ENCODE measurements at places on chromosomes 2 and 18.
A peak's percentile ranks its signal among the peaks of the same experiment; 100 is the strongest.

DNA sequence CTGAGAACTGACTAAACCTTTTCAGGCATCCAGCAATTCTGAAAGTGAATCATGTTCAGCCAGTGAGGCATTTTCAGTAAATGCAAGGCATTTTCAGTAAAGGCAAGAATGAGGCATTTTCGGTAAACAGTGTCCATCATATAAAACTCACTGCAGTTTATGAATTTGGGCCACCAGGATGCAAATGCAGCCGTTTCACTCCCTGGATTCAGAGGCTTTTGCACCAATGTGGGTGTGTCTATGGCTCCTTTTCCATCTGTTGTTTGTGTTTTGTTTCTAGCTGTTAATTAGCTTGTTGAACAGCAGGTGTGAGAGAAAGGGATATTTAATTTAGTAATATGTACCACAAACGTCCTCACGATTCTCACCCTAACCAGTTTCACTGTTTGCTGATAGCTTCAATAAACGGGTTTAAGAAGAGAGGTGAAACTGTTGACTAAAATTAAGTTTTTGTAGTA, 116.3 kb upstream of the PGAP1 start:
- no peak for DNase-seq

GRCh38 chr18:3851159-3851558, 401.2 kb downstream of the TGIF1 start:
- no peak for DNase-seq

- DNase-seq = no peak
These were observed 7.2 kb downstream of the ARHGAP25 start for GRCh38 chr2:68741805-68742306.

DNA sequence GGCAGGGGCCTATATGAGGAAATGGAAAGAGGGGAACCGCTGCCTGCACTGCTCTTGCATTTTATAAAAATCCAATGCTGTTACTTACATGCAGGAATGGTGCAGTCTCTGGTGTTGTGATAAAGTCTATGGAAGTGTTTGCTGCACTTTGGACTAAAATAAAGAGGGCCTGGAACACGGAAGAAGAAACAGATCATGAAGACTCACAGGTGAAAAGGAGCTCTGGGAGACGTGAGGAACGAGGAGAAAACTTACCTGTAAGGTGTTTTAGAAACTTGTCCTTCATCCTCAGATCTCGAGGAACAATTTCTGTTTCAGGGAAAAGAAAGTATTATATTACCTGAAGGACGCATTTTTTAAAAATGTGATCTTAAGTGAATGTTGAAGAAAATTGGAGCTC, 1.9 kb downstream of the ALKAL2 start:
- DNase-seq = no peak

DNA sequence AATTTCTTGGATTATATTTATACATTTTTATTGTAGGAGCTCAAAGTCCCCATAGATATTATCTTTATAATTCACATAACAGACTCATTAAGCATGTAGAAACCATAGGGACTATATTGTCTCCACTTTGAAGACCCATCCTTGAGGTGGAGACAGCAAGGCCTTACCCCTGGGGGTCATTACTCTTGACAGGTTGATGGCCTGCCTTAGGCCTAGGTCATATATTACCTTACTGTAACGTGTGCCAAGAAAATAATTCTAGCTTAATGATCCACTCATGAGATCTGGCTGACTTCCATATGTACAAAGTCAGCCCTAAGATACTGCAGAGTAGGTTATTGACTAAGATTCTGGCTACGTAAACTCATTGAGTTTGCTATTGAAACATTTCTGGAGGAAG, 65.4 kb upstream of the GLS start:
- no peak for DNase-seq

GRCh38 chr2:205612636-205613035, 69.7 kb upstream of the NRP2 start:
- no peak for DNase-seq

- DNase-seq = no peak
These were observed 366.1 kb upstream of the MMADHC start for GRCh38 chr2:149953627-149954026.

- DNase-seq = peak; percentile 37
These were observed 383.3 kb downstream of the RBM43 start for GRCh38 chr2:150878356-150878755.

- DNase-seq = no peak
These were observed 38.0 kb downstream of the DCDC2C start for GRCh38 chr2:3741396-3741795.

GRCh38 chr18:36843784-36844183, 14.9 kb downstream of the KIAA1328 start:
- DNase-seq = no peak

DNA sequence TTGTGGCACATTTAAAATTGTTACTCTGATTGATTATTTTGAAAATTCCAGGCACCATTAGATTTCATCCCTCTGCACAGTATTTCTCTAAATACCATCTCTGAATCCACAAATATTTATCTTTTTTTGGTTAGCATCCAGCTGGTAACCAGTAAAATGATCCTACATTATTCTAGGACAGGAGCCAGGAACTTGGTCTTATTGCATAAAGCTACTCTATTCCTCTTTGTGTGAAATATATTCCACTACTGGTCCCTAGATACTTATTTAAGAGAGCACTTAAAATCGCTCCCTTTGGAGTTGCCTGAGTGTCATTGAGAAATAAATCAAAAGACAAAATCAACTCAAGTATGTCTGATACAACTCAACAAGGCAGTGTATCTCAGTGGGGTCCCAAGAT, 7.4 kb upstream of the MBOAT2 start:
- peak; percentile 85 for DNase-seq

GRCh38 chr2:28425464-28425835, 32.8 kb downstream of the FOSL2 start:
- no peak for DNase-seq

DNA sequence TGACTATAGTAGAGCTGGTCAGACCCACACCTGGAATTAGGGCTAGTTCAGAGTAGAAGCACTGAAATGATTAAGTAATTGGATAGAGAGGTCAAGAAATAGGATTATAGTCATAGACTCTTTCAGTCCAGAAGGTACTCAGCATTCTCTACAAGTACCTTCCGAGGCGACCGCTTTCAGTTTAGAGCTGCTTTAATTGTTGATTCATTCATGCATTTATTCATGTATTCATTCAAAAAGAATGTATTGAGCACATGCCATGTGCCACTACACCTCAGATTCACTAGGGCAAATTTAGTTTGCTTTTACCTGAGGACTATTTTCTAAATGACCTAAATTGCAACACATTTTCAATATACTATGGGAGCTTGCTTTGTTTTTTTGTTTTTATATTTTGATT, 48.7 kb downstream of the CRIM1 start:
- no peak for DNase-seq

DNA sequence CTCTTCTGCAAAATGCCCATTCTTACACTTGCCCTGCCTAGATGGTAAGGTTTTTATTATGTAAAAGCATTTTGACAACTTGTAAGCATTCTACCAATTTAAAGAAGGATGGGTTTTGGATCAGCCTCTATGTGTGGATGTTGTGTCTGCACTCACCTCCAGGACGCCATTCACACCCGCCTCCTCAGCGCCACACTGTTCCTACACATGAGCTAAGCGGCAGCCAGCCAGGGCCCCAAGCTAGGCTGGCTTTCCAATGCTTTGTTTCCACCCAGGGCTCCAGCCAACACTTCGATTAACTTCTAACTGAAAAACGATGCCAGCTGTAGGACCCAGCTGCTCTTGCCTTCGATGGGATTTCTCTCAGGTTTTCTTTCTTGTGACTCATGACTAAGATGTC, 73.3 kb upstream of the FZD7 start:
- DNase-seq = no peak

DNA sequence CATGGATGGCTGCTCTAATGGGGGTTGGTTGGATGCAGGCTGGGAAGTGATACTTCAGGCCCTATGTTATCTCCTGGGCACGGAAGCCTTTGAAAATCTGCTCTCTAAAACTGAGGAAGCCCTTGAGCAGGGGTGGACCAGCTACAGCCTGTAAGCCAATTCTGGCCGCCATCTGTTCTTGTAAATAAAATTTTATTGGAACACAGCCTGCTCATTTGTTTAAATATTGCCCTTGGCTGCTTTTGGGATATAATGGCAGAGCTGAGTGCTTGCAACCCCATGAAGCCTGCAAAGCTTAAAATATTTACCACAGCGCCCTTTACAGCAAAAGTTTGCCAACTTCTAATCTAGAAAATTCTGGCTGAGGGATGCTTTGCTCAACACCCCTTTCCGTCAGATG, 11.9 kb upstream of the IGFBP2 start:
- DNase-seq = no peak

- DNase-seq = peak; percentile 4
These were observed 853 bp downstream of the GNAL start for GRCh38 chr18:11689669-11690565.

DNA sequence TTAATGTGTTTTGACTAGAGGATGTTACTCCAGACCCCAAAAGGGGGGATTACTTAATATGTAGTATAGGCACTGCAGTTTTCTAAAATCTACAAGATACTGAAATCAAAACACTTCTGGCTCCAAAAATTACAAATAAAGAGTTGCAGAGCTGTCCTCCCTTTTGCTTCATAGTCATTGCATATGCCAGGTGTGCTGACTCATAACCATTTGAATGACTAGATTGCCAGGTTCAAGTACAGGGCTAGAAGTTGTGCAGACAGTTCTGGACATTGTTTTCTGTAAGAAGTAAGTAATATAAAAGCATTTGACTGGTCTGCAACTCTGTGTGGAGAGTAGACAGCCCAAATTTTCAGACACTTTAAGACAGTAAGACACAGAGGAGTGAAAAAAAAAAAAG, 6.7 kb downstream of the CWC22 start:
- peak; percentile 6 for DNase-seq

GRCh38 chr2:134491771-134492441, 226.9 kb downstream of the TMEM163 start:
- no peak for DNase-seq

DNA sequence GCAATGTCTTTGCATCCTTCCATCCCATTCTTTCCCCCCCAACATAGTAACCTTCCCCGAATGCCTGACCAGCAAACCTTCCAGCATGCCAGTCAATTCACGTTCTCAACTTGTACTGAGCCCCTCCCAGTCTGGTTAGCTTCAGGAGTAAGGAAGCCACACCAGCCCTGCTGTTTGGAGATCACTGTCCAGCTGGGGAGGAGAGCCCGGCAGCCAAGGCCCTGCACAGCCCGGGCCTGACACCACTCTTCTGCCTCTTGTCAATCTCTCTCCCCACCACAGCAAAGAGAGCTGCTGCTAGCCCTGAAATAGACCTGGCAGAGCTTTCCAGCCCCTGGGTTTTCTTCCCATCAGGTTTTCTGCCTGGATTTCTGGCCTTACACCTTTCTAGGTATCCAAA, 185.8 kb upstream of the ID2 start:
- no peak for DNase-seq

DNA sequence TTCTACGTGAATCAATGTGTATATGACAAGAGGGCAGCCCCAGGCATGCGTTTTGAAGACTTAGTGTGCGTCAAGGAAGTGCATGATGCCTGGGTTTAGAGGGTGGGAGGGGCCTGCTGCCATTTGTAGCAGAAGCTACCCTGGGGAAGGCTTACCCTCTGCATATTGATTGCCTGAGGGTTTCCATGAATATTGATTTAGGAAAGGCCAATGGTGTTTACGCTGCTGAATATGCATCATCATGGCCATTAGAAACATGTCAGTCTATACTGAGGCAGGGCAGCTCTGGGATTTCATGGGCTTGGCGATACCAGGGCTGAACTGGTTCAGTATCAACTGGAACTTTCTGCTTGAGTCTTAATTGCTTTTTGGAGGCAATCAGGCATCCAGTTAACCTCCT, 259.3 kb downstream of the DCDC2C start:
- DNase-seq = no peak

DNA sequence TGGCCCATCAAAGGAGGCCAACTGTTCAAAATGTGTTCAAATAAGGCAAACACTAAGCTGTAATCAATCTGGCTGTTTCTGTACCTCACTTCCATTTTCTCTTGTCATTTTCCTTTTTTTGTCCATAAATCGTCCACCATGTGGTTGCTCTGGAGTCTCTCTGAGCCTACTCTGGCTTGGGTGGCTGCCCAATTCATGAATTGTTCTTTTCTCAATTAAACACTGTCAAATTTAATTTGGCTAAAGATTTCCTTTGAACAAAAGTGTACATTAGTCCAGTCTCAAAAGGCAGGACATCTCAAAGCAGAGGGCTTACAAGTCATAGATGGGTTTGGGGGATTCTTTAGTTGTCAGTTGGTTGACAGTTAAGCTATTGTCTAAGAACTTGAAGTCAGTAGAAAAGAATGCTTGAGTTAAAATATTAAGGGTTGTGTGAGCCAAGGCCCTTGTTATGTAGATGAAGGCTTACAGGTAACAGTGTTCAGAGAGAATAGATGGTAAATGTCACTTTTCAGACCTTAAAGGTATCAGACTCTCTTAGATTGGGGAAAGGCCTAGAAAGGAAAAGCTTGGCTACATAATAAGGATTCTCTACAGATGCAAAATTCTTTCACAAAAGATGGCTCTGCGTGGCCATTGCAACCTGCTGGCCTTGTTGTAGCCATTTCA, 831.2 kb upstream of the CDH2 start:
- DNase-seq = no peak

DNA sequence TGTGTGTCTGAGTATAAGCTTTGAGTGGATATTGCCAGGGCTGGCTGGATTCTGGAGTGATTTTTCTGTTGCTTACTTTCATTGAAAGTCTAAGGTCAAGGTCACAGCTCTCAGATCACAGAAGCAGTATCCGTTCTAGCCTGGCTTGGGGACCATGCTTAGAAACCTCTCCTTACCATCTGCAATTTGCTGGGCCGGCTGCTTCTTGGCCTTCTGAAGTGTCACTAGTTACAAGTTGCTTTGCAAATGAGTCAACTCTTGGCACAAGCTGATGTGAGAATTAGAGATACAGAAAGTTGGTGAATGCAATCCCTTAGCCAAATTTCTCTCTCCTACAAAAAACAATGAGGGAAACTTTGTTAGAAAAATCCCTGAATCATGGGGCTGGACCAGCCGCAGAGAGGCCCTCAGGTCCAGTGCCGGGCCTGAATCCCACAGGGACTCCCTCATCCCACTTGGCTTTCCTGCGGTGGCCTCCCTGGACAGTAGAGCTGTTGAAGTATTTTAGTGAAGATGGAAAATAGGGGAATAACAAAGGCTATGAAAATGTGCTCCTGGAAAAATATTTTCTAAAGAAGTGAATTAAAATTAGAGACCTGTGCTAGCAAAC, 92.7 kb upstream of the CNGA3 start:
- peak; percentile 28 for DNase-seq

GRCh38 chr18:32623563-32623962, 149.3 kb downstream of the KLHL14 start:
- DNase-seq = no peak

GRCh38 chr2:144519934-144520731, at the start of gene ZEB2:
ZEB2 (minus strand) TSS chr2:144520119; CDS start chr2:144517350, 2,769 bp downstream.
- peak; percentile 90 for DNase-seq

- no peak for DNase-seq
These were observed 114.2 kb downstream of the KCNE4 start for GRCh38 chr2:223166215-223166493.

Measured in AG10803 (cell line).